Vagina (tissue), 2 donors: ENCODE measurements at places on chromosomes 7 and 10.

DNA sequence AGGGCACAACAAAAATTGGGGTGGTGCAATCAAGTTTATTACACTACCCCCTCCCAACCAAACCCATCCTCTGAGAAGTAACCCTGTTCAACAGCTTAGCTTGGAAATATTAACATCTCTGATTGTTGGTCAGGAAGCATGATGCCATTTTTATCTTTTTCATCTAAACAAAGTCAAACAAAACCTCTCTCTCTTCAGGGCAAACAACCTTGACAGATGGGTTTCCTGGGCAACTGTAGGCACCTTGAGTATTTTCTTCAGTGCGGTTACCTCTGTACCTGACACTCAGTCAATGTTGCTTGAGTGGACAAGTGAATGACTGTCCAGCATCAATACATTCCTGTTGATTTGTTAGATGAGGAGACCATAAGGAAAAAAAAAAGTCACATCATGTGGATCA, 183.6 kb downstream of the NRP1 start:
- H3K4me3 ChIP-seq = no peak overlapping the region
- no peaks in the 10 kb centered on the region for H3K27me3 ChIP-seq
- H3K36me3 ChIP-seq = no peaks in the 10 kb centered on the region
- no peak overlapping the region for H3K27ac ChIP-seq
- H3K4me1 ChIP-seq = no peaks in the 10 kb centered on the region

DNA sequence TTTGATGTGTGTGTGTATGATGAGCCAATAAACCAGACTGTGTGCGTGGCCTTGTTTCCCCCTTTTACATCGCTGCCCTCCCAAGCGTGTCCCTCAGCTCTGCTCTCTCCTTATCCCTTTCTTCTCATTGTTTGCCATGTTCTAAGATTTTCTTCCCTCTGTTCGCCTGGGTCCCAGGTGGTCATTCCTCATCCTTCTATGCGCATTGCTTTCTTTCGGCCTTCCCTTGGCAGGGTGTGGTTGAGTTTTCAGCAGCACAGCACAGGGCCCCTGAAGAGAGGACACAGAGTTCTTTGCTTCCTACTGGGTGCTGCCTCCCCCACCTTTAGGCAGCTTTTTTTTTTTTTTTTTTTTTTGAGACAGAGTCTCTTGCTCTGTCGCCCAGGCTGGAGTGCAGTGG, 23.1 kb downstream of the GBX1 start:
- no peak overlapping the region for H3K4me3 ChIP-seq
- H3K27ac ChIP-seq = no peak overlapping the region
- DNase-seq = no peak

- H3K4me1 ChIP-seq = peaks cover 46% of the 10 kb centered on the region
- H3K27me3 ChIP-seq = no peaks in the 10 kb centered on the region
Observed at GRCh38 chr10:132607961-132608495, 70.4 kb downstream of the INPP5A start.

DNA sequence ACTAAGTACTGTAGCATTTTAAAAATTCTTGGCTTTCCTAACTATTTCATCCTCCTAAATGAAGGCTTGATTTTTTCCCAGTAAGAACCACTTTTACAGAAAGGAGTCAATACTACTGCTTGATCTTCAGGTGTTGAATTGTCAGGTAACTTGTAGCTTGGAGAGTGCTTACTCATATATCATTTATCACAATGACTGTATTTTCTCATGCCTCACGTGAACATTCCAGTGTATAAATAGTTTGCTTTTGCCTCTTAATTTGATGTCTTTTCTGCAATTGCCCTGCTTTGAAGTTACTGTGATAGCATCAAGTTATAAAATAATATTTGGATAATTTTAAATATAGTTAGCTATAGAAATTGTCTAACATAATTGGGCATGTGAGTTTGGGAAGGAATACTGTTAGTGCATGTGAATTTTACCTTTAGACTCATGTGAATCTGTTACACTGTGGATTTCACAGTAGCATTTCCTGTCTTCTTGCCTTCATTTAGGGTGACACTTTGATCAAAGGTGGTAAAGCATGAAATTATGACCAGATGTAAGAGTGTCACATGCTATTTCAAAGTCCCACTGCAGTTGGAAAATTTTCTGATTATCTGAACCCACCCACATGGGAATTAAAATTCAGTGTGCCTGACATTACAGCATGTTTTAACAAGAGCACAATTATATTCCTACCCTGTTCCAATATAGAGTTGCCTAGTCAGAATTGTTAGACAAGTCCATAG, 962.8 kb downstream of the DNAJB9 start:
- H3K4me3 ChIP-seq = no peak overlapping the region
- DNase-seq = no peak
- H3K36me3 ChIP-seq = no peaks in the 10 kb centered on the region
- H3K4me1 ChIP-seq = no peaks in the 10 kb centered on the region

DNA sequence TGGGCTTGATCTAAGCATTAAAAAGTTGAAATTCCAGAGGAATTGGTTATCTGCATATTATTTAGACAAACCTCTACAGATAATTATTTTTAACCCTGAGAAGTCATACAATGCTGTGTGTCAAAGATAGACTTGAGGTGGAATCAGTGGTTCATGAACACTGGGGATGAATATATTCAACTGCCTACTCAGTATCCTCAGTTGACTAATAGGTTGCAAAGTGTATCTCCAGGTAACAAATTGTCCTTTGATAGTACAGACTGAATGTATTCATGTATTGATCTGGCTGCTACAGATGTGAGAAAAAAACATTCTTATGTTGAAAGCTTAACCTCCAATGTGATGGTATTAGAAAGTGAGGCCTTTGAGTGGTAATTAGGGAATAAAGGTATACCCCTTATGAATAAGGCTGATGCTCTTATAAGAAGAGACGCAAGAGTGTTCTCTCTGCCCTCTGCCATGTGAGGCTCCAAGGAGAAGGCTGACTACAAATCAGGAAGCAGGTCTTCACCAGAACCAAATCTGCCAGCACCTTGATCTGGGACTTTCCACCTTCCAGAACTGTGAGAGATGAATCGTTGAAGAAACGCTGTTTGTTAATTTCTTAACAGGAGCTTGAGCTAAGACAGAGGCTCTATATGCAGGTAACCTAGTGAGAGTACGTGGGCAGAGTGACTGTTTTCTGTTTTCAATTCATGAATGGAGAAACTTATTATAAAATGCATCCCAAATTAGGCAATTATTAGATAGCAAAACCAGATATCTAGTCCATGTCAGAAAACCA, 7.5 kb downstream of the MRPL32 start:
- no peaks in the 10 kb centered on the region for H3K27me3 ChIP-seq
- no peak overlapping the region for H3K27ac ChIP-seq
- H3K4me1 ChIP-seq = peaks cover 5% of the 10 kb centered on the region
- H3K4me3 ChIP-seq = no peak overlapping the region
- peaks cover 49% of the 10 kb centered on the region for H3K36me3 ChIP-seq
- DNase-seq = no peak

DNA sequence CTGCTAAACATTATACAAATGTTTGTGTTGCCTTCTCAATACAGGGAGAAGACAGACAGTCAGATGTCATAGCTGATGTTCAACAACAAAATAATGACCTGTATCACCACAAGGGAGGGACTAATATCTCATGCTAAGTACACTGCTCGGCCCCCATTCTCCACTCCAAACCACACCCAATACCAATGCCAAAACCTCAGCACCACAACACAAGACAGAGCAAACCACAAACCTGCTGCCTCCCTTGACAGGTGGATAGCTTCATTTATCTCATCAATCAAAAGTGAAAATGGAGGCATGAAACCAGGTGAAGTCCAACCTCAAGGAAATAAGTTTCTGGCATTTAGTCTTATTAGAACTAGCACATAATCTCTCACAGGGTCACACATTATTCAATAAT, 109.5 kb downstream of the PARD3 start:
- H3K4me3 ChIP-seq = no peak overlapping the region
- no peaks in the 10 kb centered on the region for H3K27me3 ChIP-seq
- no peaks in the 10 kb centered on the region for H3K36me3 ChIP-seq
- H3K4me1 ChIP-seq = peaks cover 67% of the 10 kb centered on the region
- no peak overlapping the region for H3K27ac ChIP-seq

DNA sequence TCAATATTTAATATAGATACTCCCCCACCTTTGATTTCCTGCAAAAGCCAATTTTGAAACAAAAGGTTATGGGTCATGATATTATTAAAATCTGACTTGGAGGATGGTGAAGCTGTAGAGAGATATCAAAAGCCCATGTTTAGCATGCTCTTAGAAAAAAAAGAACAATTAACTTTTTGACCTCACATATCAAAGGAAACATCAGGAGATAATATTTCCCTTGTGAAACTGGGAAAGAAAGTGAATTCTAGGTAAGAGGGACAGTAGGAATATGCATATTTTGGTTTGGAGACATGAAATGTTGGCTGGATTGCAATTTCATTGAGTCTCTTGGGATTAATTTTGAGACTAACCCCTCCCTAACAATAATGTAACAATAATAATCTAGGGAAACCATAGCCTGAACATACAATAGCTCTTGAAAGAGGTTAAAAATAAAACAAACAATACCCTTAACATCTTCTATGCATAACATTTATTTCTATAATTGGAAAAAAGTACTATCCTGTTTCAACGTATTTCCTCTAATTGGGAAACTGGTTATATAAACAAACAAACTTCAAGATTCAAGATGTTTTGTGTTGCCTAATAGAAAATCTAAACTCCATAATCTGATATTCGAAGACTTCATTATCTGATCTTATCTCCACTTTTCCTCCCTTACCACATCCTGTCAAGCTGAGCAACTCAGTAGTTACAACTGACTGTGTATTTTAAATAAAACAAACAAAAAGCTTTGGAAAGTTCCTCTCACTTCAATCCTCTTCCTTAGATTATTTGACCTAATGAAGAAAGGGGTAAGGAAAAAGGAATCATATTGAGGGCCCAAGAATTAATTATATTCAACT, 14.8 kb downstream of the TMEM26 start:
- H3K27ac ChIP-seq = no peak overlapping the region
- H3K36me3 ChIP-seq = no peaks in the 10 kb centered on the region
- no peaks in the 10 kb centered on the region for H3K4me1 ChIP-seq
- H3K27me3 ChIP-seq = no peaks in the 10 kb centered on the region

GRCh38 chr7:106768324-106768751, 96.7 kb upstream of the PIK3CG start:
- H3K4me3 ChIP-seq = no peak overlapping the region
- H3K4me1 ChIP-seq = no peaks in the 10 kb centered on the region
- no peaks in the 10 kb centered on the region for H3K27me3 ChIP-seq
- no peaks in the 10 kb centered on the region for H3K36me3 ChIP-seq
- H3K27ac ChIP-seq = peak overlapping the region; percentile 36

- no peak overlapping the region for H3K27ac ChIP-seq
- no peaks in the 10 kb centered on the region for H3K27me3 ChIP-seq
- DNase-seq = no peak
- H3K4me3 ChIP-seq = no peak overlapping the region
- no peaks in the 10 kb centered on the region for H3K36me3 ChIP-seq
Observed at GRCh38 chr10:90579602-90580242, 278.1 kb downstream of the HTR7 start.

DNA sequence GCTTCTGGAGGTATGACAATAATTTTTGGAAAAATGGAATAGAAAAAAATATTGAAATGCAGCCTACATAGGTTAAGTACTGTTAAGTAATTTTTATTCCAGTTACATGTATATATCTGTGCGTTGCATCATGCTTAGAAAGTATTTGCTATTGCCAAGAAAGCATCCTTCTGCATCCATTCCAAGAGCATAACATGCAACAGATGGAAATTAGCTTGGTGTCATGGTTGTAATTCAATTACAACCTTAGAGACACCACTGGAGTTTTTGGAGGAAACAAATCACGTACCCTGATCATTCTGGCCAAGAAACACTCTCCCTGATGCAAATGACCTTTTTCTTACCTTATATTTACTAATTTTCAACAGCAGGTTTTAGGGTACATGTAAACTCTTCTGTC, 1.7 kb downstream of the AKR1B1 start:
- no peaks in the 10 kb centered on the region for H3K36me3 ChIP-seq
- peaks cover 33% of the 10 kb centered on the region for H3K4me1 ChIP-seq
- no peak for DNase-seq
- H3K27me3 ChIP-seq = no peaks in the 10 kb centered on the region
- H3K4me3 ChIP-seq = no peak overlapping the region
- no peak overlapping the region for H3K27ac ChIP-seq
